ENCODE measurements at places on chromosomes 1 and 21.
A peak's percentile ranks its signal among the peaks of the same experiment; 100 is the strongest.

- H3K36me3 ChIP-seq, result no peaks in the 10 kb centered on the region
- no peak overlapping the region for H3K27ac ChIP-seq
- no peaks in the 10 kb centered on the region for H3K27me3 ChIP-seq
Measured at GRCh38 chr1:68975212-68975933, 478.5 kb upstream of the DEPDC1 start.

GRCh38 chr1:51313961-51314777 is 16.2 kb downstream of the TTC39A start:
- H3K4me1 ChIP-seq, result no peaks in the 10 kb centered on the region
- H3K27ac ChIP-seq, result no peak overlapping the region
- DNase-seq, result no peak
- H3K27me3 ChIP-seq, result no peaks in the 10 kb centered on the region
- H3K36me3 ChIP-seq, result no peaks in the 10 kb centered on the region

- peak overlapping the region; percentile 88 for H3K27ac ChIP-seq
- peaks cover 48% of the 10 kb centered on the region for H3K4me1 ChIP-seq
Measured at GRCh38 chr1:151058692-151059091, 730 bp downstream of the CDC42SE1 start.

DNA sequence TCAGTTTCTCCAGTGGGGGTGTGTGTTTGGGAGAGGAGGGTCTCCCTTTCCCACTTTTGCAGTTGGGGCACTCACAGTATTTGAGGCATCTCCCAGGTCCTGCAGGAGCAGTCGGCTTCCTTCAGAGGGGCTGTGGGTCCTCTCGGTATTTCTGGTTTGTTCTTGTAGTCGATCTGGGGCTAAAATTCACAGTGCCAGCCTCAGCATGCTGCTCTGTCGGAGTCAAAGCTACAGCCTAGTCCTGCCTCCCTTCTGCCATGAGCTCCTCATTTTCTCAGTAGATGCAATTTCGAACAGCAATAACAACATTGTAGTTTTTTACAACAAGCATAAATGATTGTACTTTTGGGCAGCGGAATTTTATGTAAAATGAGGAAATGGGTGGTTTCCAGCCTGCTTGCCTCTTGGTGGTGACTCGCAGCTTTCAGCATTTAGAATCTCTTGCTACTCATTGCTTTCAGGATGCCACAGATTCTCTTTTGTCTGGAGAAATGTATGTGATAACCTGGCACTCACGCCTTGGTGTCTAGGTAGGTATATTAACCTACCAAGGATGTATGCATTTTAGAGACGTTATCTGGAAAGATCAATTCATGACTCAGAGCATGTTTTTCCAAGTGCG is 82.4 kb upstream of the C21orf91 start:
- DNase-seq, result no peak
- no peak overlapping the region for H3K27ac ChIP-seq
- H3K4me1 ChIP-seq, result no peaks in the 10 kb centered on the region
- no peak overlapping the region for H3K4me3 ChIP-seq
- no peaks in the 10 kb centered on the region for H3K36me3 ChIP-seq

DNA sequence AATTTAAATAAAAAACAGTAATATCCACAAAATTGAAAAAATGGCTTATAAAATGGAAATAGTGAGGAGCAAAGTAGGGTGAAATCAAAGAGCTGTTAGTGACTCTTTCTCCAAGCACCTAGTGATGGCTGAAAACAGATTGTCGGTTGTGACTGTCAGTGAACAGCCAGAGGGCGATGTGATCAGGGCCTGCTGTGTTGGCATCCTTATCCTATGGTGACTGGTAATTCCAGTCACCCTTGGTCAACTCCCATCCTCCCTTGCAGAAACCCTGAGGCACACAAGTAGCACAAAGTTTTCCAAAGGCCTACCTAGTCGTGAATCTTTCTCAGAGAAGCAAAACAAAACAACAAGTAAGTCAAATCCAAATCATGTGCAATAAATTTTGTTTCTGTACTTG is 599.8 kb upstream of the CXADR start:
- H3K36me3 ChIP-seq, result no peaks in the 10 kb centered on the region
- H3K27ac ChIP-seq, result no peak overlapping the region

- H3K27me3 ChIP-seq, result peaks cover 40% of the 10 kb centered on the region
- H3K27ac ChIP-seq, result no peak overlapping the region
- H3K36me3 ChIP-seq, result no peaks in the 10 kb centered on the region
Measured at GRCh38 chr1:61052395-61053225, 29.8 kb upstream of the NFIA start.

- no peaks in the 10 kb centered on the region for H3K36me3 ChIP-seq
- H3K27ac ChIP-seq, result no peak overlapping the region
- no peak for DNase-seq
- no peak overlapping the region for H3K4me3 ChIP-seq
- H3K4me1 ChIP-seq, result no peaks in the 10 kb centered on the region
- peaks cover 38% of the 10 kb centered on the region for H3K27me3 ChIP-seq
Measured at GRCh38 chr1:67840449-67840848, 7.2 kb upstream of the GNG12 start.
